ENCODE measurements at places on chromosomes 4 and X.

GRCh38 chrX:72169008-72169728 is 12.4 kb upstream of the PIN4 start:
- no peak for DNase-seq

DNA sequence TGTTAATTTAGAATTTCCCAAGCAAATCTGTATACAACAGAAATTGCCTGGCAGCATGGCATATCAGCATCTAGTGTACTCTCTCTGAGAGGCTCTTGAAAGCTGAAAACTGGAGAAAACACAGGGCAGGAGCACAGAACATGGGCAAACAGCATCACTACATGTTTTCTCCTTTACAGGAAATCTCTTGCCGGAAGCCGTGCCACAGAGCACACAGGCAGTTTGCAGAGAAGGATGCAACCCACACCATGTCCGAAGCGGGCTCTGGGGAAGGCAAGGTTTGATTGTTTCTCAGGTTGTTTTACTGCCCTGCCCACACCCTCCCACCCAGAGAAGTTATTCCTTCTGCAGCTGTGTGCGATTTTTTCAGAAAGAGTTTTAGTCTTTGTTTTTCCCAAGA is 41.1 kb upstream of the FAM9C start:
- DNase-seq: no peak

GRCh38 chr4:87066403-87067123 is 131.8 kb downstream of the AFF1 start:
- DNase-seq: no peak

- no peak for DNase-seq
Measured at GRCh38 chr4:68765876-68766275, 49.9 kb upstream of the UGT2B10 start.

Measured in NCI-H526 (cell line).